CD4-positive, alpha-beta T cell treated with Interleukin-21 for 1 hour (primary cell): ENCODE measurements at places on chromosomes 1 and 21.

DNA sequence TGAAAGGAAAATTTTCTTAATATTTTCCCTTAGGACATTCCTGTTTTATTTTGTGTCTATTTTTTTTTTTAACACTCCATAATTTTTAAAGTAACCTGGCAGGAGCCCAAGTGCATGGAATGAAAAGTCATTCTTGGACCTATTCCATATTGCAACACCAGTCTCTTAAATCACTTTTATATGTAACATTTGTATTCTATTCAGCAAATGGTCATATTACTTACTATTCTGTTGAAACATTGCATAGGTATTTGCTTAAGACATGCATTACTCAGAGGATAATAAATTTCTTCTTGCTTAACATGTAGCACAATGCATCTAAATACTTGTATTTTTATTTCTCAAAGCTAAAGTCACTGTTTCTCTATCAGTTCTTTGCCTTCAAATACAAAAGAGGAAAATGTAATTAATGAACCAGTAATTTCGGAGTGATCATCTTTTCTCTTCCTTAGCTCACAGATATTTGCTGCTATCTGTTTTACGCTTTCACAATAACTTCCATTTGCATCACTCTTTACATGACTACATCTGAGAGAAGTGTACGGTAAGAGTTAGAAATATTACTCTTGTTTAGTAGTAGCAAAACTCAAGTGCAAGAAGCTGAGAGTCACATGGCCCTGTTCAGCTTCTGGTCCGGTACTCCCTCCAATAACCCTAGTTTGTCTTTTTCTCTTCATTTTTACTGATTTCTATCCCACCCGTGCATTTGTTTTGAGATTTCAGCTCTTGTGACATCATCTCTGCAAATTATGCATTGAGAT is 394.8 kb downstream of the USP25 start:
- no peak for DNase-seq

DNA sequence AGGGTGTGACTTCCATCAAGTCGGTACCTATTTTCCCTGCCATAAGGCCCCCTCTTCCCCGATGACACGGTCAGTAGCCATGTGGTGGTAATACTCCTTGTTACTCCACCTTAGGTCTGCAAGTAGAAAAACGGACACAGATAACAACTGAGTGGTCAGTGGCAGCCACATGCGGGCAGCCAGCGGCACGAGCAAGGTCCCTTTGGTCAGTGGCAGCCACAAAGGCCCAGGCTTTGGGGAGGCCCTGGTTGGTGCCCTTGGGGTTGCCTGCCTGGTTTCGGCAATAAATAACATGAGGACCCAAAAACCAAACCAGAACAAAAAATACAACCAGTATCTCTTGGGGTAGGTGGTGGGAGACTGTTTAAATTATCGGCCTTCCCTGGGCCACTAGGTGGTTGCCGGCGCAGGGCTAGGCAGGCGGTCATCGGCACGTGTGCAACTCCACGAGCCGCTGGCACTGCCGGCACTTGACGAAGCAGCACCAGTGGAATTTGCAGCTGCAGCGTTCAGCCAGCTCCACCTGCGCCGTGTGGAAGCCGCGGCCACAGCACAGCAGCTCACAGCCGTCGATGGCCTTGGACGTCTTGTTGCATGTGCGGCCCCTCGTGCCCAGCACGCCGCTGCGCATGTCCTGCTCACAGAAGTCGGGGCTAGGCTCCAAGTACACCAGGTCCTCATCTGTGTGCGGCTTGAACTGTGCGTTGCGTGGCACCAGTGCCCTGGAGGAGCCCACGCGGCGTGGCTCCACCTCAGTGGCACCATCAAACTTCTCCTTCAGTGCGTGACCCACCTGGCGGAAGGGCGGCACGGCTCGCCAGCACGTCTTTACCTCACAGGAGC is 23.1 kb downstream of the WNT4 start:
- no peak for DNase-seq

DNA sequence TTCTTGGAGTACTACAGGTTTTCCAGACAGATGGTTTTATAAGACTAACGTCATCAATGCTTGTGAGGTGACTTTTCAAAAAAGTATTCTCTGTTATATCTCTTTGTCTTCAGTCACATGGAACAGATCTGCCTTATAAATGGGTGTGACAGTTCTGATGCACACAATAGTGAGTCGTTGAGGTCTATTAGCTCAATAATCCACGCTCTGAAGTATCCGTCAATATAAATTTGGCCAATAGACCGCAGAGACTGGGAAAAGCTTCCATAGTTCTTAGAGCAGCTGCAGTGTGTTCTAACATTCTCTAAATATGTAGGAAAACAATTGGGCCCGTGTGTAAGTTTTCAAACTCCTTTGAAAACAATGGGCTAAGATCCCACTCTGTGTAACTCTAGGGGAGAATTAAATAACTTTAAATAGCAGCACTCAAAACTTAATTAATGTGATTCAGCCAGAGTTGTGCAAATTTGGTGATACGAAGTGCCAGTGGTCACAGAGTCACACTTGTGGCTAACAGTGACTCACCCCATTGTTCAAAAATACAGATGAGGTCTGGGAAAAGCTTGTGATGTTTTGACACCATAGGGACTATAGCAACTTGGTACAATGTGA is 316.0 kb downstream of the LMO4 start:
- no peak for DNase-seq

GRCh38 chr1:3627515-3628253 is 2.9 kb downstream of the TPRG1L start:
- no peak for DNase-seq

- DNase-seq, result no peak
These were observed 346.9 kb downstream of the PBX1 start for GRCh38 chr1:164905869-164906268.

DNA sequence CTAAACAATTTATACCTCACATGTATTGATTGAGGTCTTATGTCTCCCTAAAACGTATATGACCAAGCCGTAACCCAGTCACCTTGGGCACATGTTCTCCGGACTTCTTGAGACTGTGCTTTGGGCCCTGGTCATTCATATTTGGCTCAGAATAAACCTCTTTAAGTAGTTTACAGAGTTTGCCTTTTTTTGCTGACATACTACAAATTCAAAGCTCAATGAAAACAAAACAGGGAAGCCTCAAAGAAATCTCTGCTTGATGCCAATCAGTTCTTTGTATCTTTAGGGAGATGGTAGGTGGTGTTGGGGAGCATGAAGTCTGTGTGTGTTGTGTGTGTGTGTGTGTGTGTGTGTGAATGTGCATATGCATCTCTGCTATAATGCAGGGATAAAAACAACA is 247.0 kb downstream of the KCNJ6 start:
- DNase-seq, result no peak

DNA sequence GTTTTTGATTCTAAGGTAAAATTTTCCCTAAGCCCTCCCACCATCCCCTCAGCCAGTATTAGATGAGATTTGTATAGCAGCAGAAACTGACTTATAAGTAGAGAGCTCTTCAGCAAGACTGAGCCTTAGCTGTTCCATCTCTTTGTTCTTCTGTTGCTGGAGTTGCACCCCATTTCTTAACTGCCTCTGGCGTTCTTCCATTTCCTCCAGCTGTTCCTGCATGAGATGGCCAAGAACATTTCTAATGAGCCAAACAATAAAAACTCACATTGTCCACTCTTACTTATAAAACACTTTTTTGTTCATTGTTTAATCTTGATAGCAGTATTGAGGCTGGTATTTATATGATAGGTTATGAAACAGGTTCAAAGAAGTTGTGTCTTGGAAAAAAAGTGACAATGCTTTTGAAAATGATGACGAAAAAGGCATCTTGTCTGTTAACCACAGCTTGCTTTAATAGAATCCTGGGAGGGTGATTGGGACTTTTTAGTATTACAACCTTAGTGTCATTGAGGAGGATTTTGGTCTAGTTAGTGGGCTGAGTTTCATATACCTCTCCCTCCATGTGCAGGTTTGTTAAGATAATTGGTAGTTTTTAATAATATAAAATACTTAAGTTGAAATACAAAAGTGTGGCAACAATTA is 18.3 kb downstream of the SYNC start:
- no peak for DNase-seq

DNA sequence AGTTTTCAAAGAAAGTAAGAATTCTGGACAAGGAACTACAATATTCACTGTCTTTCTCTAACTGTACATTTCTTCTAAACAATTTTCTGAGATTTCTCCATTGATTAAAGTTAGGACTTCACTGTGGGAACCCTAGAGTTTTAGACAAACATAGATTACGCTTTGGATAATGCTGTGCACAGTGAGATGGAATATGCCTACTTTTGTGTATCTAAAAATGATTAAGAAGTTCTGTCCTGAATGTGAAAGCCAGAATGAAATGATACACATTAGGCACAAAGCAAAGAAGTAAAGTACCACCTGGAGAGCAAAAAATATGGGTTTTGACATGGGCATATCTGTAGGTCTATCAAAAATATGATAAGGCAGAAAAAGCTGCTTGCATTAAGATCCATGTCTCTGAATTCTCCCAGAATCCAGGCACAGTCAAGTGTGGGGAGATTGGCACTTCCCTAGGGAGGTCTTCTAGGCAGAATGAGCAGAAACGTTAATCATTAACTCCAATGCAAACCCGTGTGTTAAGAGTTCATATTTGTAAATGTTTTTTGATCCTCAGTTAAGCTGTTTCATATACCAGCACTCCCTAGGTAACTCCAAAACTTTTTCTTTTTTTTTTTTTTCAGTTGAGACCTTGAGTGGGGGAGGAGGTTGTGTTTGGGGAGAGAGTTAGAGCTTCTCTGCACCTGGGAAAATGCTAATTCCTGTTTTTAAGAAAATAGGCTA is 467.1 kb downstream of the LMO4 start:
- DNase-seq, result no peak

GRCh38 chr1:92485381-92486250 is 1.1 kb downstream of the GFI1 start:
- DNase-seq, result peak; percentile 82

DNA sequence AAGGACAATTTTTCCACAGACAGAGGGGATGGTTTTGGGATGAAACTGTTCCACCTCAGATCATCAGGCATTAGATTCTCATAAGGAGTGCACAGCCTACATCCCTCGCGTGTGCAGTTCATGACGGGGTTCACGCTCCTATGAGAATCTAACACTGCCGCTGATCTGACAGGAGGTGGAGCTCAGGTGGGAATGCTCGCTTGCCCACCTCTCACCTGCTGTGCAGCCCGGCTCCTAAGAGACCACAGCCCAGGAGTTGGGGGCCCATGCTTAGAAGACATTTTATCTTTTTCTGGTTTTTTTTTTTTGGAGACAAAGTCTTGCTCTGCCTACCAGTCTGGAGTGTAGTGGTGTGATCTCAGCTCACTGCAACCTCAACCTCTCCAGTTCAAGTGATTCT is 16.0 kb downstream of the GNB1 start:
- DNase-seq, result no peak

GRCh38 chr1:94797291-94797690 is 22.9 kb upstream of the SLC44A3 start:
- no peak for DNase-seq

DNA sequence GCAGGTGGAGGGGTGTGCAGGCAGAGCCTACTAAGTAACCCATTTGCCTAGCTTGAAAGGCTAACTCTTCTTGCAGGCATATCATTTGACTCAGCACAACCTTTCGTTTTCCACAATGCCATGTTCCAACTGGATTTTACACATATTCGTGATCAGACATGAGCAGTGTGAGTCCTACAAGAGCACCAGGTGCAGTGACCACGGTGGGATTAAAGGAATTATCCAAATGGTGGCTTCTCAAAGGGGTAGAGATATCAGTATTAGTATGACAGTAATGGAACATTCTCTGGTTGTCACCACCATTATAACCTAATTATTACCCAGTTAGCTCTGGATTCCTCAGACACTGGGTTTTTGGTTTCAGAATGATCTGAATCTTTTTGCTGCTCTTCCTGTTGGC is 323.5 kb downstream of the LMO4 start:
- DNase-seq, result no peak

DNA sequence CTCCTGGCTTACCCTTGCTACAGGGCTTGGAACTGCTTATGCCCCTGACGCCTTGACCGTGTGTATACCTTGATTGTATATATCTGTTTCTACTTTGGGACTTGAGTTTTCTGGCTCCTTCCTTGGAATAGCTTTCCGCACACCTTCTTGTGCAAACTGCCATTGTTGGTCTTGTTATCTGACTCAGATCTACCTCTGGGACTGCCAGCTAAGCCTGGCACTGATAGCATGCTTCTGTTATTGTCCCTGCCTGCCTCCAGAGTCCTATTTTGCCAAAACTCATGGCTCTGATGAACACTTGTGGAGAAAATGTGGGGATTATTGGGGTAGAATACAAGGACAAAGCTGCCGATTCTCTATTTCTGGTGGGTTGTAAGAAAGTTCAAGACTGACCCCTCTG is 15.4 kb downstream of the FMOD start:
- DNase-seq, result no peak

- no peak for DNase-seq
These were observed 11.3 kb downstream of the SLC19A2 start for GRCh38 chr1:169474302-169474995.

DNA sequence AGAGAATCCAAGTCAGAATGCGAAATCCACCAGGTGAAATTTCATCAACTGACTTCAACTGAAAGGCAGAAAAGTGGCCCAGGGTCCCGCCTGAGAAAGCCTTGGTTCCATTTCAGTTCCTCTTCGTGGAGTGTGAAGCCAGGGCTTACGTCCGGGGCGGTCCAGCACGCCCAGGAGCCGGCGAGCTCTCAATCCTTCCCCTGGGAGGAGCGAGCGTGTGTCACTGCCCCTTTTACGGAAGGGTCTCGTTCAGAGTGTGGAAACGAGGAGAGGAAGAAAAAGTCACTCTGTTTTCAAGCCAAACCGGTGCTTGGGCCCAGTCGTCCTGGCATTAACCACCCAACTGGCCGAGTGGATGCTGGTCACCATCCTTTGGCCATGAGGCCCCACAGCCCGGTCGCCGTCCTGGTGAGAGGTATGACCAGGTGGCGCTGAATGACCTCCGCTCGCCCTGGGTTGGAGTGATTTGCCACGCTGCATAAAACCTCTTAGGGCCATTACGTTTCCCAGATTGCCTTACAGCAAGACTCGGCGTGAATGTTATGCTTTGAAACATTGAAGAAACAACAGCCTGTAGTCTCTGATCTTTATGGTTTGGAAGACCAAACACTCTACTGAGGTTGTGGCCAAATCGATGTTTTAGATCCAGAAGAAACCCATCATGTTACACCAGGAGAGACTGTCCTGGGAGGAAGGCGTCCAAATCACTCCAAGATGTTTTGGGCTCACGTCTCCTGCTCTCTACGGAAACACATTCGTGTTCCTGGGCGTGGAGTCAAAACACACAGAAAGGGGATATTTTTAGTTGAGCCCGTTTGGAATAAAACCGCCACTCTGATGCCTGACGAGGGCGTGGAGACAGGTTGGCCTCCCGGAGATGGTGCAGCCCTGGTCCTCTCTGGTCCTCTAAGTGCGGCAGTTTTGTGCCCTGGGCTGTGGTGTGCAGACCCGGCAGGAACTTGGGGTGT is 93.6 kb upstream of the ACTRT2 start:
- no peak for DNase-seq

- DNase-seq, result no peak
These were observed 6.8 kb upstream of the KIF17 start for GRCh38 chr1:20724364-20725188.
